ENCODE measurements at places on chromosomes 4 and X. TPM values are rescaled to one million over a fixed set of nuclear protein-coding genes. Genes with fewer than 3 reads are reported as not detected.

Gene AFF2
- total RNA-seq: not detected

Gene CT45A2
- not detected for total RNA-seq

Gene C4orf51
- total RNA-seq: not detected

Gene MID2
- 4.3 TPM for total RNA-seq

Gene DUSP9
- total RNA-seq: under 0.01 TPM

Gene EVC2
- total RNA-seq: 12.7 TPM

Gene ALB
- total RNA-seq: not detected

Gene AREG
- total RNA-seq: 0.29 TPM

Gene SUPT20HL2
- total RNA-seq: not detected

Gene TXK
- 0.17 TPM for total RNA-seq

Gene RFC1
- 35.7 TPM for total RNA-seq

Gene LEF1
- total RNA-seq: not detected
